ENCODE measurements at places on chromosomes 2 and 18.

DNA sequence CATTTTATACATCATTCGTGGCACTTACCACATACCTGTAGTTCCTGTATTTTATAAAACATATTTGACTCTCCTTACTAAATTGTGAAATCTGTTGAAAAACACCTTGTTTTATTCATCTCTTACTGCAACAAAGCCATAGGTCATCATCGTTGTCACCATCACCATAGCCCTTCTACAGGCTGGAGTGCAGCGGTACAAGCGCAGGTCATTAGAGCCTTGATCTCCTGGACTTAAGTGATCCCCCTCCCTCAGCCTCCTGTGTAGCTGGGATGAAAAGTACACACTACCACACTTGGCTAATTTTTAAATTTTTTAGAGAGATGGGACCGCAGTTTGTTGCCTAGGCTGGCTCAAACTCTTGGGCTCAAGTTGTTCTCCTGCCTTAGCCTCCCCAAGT lies 184.2 kb downstream of the PHLPP1 start:
- no peak for DNase-seq

GRCh38 chr2:2799151-2799697 lies 468.1 kb upstream of the MYT1L start:
- no peak for DNase-seq

GRCh38 chr2:127664065-127664894 lies 11.1 kb downstream of the LIMS2 start:
- DNase-seq = no peak

GRCh38 chr2:58572731-58573130 lies 331.6 kb upstream of the FANCL start:
- DNase-seq = no peak

GRCh38 chr2:57965961-57966360 lies 80.6 kb upstream of the VRK2 start:
- no peak for DNase-seq
